ENCODE measurements at places on chromosomes 4 and X.

DNA sequence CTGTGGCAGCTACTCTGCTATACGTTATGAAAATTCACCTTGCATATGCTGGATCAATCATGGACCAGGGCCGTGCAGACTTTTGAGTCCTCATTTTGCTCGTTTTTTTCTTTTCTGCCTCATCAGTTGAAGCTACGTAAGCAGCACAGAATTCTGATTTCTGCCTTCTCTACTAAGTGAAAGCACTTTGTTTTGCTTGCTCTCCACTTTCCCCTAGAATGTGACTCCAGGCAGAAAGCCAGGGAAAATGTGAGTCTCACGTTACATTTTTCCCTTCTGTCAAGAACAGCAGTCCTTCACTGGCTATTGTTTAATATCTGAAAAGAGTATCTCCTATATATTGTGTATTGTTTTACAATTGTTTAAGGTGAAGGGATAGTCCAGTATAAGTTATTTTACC lies 1840.1 kb downstream of the PCDH7 start:
- H3K4me1 ChIP-seq = no peaks in the 10 kb centered on the region
- peaks cover 4% of the 10 kb centered on the region for H3K36me3 ChIP-seq
- no peak overlapping the region for H3K27ac ChIP-seq
- H3K27me3 ChIP-seq = no peaks in the 10 kb centered on the region
- DNase-seq = no peak

DNA sequence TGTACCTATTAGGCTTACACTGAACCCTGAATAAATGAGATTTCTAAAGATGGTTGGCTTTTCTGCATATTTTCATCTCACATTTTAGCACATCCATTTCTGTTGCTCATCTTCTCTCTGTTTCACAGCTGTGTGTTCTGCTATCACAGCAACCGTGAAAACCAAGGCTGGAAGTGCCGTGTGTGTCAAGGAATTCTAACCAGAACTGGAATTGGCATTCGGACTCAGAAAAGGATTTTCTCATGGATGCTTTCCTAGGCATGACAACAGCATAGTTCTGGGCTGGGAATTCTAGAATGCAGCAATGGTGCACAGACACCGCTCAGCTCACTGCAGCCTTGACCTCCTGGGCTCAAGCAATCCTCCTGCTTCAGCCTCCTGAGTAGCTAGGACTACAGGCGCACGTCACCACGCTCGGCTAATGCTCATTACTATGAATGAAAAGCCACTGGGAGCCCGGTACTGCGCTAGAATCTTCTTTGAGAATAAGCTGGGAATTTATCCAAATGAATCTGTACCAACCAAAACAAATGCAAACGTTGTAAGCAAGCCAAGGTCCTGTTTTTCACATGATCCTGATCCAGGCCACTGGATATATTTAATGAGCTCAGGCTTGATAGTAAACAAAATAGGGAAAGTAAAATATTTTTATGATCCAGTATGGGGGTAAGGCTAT lies 105.2 kb downstream of the RBM47 start:
- H3K27ac ChIP-seq = no peak overlapping the region
- H3K27me3 ChIP-seq = peaks cover 9% of the 10 kb centered on the region
- H3K4me3 ChIP-seq = no peak overlapping the region
- H3K36me3 ChIP-seq = no peaks in the 10 kb centered on the region
- DNase-seq = no peak
- no peaks in the 10 kb centered on the region for H3K4me1 ChIP-seq

- H3K27me3 ChIP-seq = peaks cover 30% of the 10 kb centered on the region
- H3K4me1 ChIP-seq = peaks cover 8% of the 10 kb centered on the region
- H3K27ac ChIP-seq = no peak overlapping the region
- H3K36me3 ChIP-seq = no peaks in the 10 kb centered on the region
Measured at GRCh38 chr4:86594559-86595425, 677 bp downstream of the PTPN13 start.

DNA sequence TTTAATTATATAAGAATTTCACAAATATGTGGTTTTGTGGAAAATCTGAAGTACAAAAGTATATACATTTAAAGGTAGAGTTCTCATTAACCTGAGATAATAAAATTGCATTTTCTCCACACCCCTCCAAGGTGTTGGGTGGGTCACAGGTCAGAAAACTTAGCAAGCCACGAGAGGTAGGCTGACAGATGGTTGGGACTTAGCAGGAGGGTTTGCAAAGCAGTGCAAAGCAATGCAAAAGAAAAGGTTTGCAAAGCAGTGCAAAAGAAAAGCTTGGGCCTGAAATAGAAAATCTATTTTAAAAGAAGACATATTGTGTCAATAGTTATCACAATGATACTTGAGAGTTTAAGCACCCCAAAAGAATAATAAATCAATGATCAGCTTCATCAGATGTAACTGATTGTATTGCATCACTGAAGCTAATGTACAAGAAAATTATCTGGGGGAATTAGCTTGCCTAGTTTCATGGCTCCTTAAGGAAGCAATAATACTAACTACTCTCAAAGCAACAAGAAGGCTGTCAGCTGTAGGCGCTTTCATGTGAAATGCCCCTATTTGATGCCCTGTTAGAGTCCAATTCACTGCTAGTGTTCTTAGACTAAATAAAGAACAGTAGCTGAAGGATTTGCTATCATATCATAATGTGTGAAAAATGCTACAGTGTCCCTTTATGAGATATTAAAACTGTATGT lies 319.5 kb downstream of the KCNIP4 start:
- DNase-seq = no peak
- H3K4me3 ChIP-seq = no peak overlapping the region
- no peaks in the 10 kb centered on the region for H3K36me3 ChIP-seq
- no peaks in the 10 kb centered on the region for H3K27me3 ChIP-seq
- H3K27ac ChIP-seq = no peak overlapping the region
- H3K4me1 ChIP-seq = no peaks in the 10 kb centered on the region

DNA sequence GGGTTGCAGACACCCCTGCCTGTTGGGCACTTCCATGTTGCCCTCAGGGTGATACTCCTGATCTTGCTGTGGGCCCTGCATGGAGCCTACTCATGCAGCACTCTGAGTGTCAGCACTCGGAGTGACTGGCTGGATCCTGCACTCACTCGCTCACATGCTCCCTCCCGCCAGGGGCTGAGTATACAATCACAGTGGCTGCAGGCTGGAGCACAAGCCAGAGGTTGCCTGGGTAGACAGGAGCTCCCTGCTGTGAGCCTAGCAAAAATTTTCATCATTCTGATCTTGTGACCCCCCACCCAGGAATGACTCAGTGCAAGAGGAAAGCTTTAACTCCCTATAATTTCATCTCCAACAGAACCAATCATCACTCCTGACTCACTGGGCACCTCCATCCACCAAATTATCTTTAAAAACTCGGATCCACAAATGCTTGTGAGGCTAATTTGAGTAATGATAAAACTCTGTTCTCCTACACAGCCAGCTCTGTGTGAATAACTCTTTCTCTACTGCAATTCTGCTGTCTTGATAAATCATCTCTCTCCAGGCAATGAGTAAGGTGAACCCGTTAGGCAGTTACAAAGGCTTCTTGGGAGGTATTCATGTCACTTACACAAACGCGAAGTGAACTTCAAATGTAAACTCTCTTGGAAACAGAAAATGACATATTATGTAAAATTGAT lies 1180.8 kb upstream of the PABPC4L start:
- peaks cover 4% of the 10 kb centered on the region for H3K36me3 ChIP-seq
- H3K27me3 ChIP-seq = no peaks in the 10 kb centered on the region
- H3K4me1 ChIP-seq = no peaks in the 10 kb centered on the region
- no peak for DNase-seq

DNA sequence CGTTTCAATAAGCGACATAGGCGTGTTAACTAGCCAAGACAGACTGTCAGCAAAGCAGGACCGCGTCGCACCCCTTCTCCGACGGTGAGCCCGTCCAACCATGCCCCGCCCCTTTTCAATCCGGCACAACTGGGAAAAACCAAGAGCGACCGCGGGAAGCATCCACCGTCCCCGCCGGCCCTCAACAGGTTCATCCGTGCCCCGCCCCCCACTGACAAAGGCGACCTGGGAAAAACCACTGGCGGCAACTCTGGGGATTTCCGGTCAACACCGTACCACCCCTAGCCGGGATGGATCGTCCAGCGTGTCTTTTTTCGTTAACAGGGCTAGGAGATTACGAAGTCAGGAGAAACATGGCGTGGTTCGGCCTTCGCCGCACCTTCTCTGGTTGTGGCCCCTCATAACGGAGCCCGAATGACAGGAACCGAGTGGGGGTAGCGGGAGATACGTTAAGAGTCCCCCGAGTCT lies 377 bp downstream of the TIMM17B start:
- peaks cover 3% of the 10 kb centered on the region for H3K36me3 ChIP-seq
- peak overlapping the region; percentile 86 for H3K4me3 ChIP-seq
- peaks cover 11% of the 10 kb centered on the region for H3K4me1 ChIP-seq
- peak; percentile 78 for DNase-seq
- peak overlapping the region; percentile 85 for H3K27ac ChIP-seq

- no peaks in the 10 kb centered on the region for H3K27me3 ChIP-seq
- no peaks in the 10 kb centered on the region for H3K4me1 ChIP-seq
- no peak overlapping the region for H3K27ac ChIP-seq
- peaks cover 31% of the 10 kb centered on the region for H3K36me3 ChIP-seq
- DNase-seq = no peak
Measured at GRCh38 chr4:1967512-1968149, 41.1 kb downstream of the NELFA start.

GRCh38 chrX:47235691-47236103 lies 2.9 kb downstream of the USP11 start:
- DNase-seq = no peak
- no peak overlapping the region for H3K27ac ChIP-seq

GRCh38 chrX:22314211-22314610 lies 41.5 kb downstream of the CBLL2 start:
- DNase-seq = no peak
- no peaks in the 10 kb centered on the region for H3K4me1 ChIP-seq
- no peaks in the 10 kb centered on the region for H3K36me3 ChIP-seq
- no peaks in the 10 kb centered on the region for H3K27me3 ChIP-seq
- no peak overlapping the region for H3K27ac ChIP-seq

DNA sequence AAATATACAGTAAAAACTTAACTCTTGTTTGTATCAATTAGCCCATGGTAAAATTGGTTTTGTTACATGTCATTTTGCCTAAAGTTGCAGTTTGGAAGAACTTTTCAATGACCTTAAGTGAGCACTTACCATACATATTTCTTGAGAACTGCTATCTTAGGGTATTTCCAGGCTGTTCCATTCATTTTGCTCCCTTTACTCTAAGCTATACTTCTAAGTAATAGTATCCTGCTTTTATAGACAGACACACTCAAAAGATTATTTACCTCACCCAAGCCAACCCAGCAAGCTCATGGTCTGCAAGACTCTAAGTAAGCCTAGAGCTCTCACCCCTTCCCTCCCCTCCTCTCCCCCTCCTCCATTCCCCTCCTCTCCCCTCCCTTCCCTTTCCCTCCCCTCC lies 294.0 kb downstream of the HS3ST1 start:
- H3K36me3 ChIP-seq = no peaks in the 10 kb centered on the region
- no peak overlapping the region for H3K4me3 ChIP-seq
- no peaks in the 10 kb centered on the region for H3K4me1 ChIP-seq
- H3K27me3 ChIP-seq = no peaks in the 10 kb centered on the region

DNA sequence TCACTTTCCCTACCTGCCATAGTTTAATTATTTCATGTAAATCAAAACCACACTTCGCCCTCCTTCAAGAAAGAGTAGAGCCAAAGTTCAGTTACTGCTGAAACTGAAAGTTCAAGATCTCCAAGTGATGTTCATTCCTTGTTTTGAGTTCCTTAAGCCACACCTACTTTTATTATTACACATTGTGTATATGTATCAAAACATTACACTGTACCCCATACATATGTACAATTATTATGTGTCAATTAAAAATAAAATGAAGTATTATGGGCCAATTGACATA lies 892.3 kb upstream of the NDST4 start:
- no peak overlapping the region for H3K27ac ChIP-seq
- H3K36me3 ChIP-seq = no peaks in the 10 kb centered on the region
- DNase-seq = no peak
- no peaks in the 10 kb centered on the region for H3K4me1 ChIP-seq

DNA sequence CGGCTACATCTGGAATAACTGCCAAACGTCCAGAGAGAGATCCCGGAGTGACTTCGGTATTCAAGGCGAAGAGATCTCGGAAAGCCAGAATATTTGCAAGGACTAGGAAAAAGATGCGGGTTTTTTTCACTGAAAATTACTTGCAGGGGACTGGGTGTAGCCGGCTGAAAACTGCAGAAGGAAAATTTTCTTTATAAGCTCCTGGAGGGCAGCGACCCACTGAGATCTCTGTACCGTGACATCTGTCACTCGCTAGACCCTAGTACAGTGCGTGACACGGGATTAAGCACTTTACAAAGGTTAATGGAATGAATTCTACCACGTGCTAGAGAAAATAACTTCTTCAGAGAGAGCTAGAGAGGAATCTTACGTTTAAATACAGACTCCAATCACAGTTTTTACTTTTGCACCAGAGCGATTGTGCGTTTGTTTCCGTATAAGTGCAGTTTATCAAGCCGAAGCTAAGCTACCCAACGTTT lies 1.1 kb upstream of the LCORL start:
- no peak for DNase-seq
- peak overlapping the region; percentile 66 for H3K27ac ChIP-seq
- H3K27me3 ChIP-seq = peaks cover 13% of the 10 kb centered on the region
- peak overlapping the region; percentile 91 for H3K4me3 ChIP-seq

- H3K4me1 ChIP-seq = no peaks in the 10 kb centered on the region
- no peak overlapping the region for H3K27ac ChIP-seq
Measured at GRCh38 chr4:90476586-90476985, 349.4 kb downstream of the CCSER1 start.

DNA sequence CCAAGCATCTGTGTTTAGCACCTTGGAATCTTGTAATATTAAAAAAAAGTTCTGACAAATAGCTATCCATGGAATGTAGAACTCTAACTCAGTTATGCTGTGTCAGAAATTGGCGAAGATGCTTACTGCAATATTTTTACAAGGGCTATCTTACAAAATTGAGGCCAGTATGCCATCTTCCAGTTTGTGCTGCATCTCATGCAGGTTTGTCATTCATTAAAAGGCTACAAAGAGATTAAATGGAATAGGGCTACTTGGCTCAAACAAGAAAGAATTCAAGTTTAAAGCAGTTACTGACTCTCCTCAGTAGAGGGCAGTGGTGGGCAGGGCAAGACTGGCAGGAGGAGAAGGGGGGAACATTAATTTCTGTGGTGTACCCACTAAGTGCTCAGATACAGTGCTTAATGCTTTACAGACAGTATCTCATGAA lies 66.5 kb downstream of the SHROOM4 start:
- no peak overlapping the region for H3K4me3 ChIP-seq
- H3K27ac ChIP-seq = no peak overlapping the region
- H3K4me1 ChIP-seq = no peaks in the 10 kb centered on the region
- H3K27me3 ChIP-seq = peaks cover 36% of the 10 kb centered on the region

GRCh38 chr4:18071894-18072293 lies 50.3 kb upstream of the LCORL start:
- H3K4me1 ChIP-seq = peaks cover 3% of the 10 kb centered on the region
- no peak overlapping the region for H3K27ac ChIP-seq
- peaks cover 5% of the 10 kb centered on the region for H3K36me3 ChIP-seq
- DNase-seq = no peak

DNA sequence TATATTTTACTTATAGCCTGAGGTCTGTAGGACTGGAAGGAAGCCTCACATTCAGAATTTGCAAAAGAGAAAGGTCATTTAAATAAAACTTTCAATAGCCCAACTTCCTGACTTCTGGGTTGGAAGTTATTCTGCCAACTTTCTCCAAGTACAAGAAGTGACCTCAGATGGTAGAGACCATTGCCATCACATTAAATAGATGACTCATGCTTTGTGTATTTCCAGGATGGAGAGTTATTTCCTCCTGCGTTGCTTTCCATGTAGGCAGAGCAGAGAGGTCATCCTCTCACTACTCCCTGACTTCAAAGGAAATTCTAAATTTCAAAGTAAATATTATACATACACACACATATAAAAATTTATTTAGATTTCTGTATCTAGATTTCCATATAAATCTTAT lies 73.0 kb upstream of the NR3C2 start:
- no peak overlapping the region for H3K4me3 ChIP-seq
- H3K4me1 ChIP-seq = no peaks in the 10 kb centered on the region
- no peaks in the 10 kb centered on the region for H3K27me3 ChIP-seq
- no peak for DNase-seq
- peaks cover 11% of the 10 kb centered on the region for H3K36me3 ChIP-seq

All from natural killer cell treated with Interleukin-12 subunit alpha and Interleukin-12 subunit beta and Interleukin-15 and Interleukin-18, amount 100 ng/mL, for 72 hours (primary cell).